NCI-H187 treated with DMSO at 0.1 percent for 48 hours (cell line): ENCODE measurements at places on chromosomes 12 and 14.

- no peak for DNase-seq
These were observed 688.6 kb downstream of the GALC start for GRCh38 chr14:87304404-87304803.

GRCh38 chr14:90567991-90568390, 171.2 kb downstream of the CALM1 start:
- DNase-seq: no peak

- no peak for DNase-seq
These were observed 7.8 kb downstream of the ZFP36L1 start for GRCh38 chr14:68784978-68785533.

- no peak for DNase-seq
These were observed 42.4 kb downstream of the RALGAPA1 start for GRCh38 chr14:35766700-35767082.

DNA sequence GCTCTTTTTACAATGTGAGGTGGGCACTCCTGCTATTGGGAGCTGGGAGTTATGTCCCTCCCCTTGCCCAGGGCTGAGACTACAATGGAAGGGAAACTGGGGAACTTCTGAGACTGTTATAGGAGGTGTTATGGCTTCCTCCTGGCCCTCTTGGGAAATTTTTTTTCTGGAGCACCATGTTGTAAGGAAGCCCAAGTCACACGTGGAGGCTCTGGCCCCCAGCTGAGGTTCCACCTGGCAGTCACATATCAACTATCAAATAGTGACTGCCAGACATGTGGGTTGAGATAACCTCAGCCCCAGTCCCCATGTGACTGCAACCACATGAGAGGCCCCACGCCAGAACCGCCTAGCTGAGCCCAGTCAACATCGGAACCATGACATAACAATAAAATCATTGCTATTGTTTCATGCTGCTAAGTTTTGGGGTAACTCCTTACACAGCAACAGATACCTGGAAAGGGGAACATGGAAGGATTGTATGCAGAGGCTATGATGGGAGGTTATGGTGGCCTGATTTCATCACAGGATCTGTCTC, 99.4 kb upstream of the NCOR2 start:
- no peak for DNase-seq
